ENCODE measurements at places on chromosomes 12 and 14. TPM values are rescaled to one million over a fixed set of nuclear protein-coding genes. Genes with fewer than 3 reads are reported as not detected.

The NRXN3 gene
- 0.34 TPM for total RNA-seq

The HIGD1C gene
- not detected for total RNA-seq

The PLEKHD1 gene
- not detected for total RNA-seq

The PKP2 gene
- 7.3 TPM for total RNA-seq

The PCED1B gene
- not detected for total RNA-seq

The FOXG1 gene
- 0.05 TPM for total RNA-seq

The WNT5B gene
- total RNA-seq = 13.4 TPM

The DHH gene
- not detected for total RNA-seq

The CPSF2 gene
- total RNA-seq = 36.4 TPM

The CS gene
- 74.3 TPM for total RNA-seq

The MGST1 gene
- total RNA-seq = 774 TPM

The OR6C68 gene
- not detected for total RNA-seq

The STK38L gene
- 12.4 TPM for total RNA-seq

The KRT78 gene
- not detected for total RNA-seq

The CPNE8 gene
- 9.1 TPM for total RNA-seq

The SLC10A1 gene
- not detected for total RNA-seq

The SYNDIG1L gene
- total RNA-seq = not detected

The NPFF gene
- not detected for total RNA-seq

The PROX2 gene
- not detected for total RNA-seq

The BHLHE41 gene
- total RNA-seq = 4.9 TPM

The TROAP gene
- 6.7 TPM for total RNA-seq

The HVCN1 gene
- total RNA-seq = 1.5 TPM

The CD27 gene
- total RNA-seq = not detected

The B4GALNT3 gene
- not detected for total RNA-seq

The RAB5B gene
- 66.4 TPM for total RNA-seq

The IKZF4 gene
- 2.6 TPM for total RNA-seq

All from cardiac ventricle fibroblast (primary cell).